T-cell (primary cell): ENCODE measurements at places on chromosomes 7 and 10. TPM values are rescaled to one million over a fixed set of nuclear protein-coding genes. Genes with fewer than 3 reads are reported as not detected.

GRCh38 chr7:46178661-46179060 is 257.6 kb upstream of the IGFBP3 start:
- no peak overlapping the region for H3K27ac ChIP-seq
- no peaks in the 10 kb centered on the region for H3K4me1 ChIP-seq
- H3K4me3 ChIP-seq, result no peak overlapping the region
- H3K27me3 ChIP-seq, result no peaks in the 10 kb centered on the region

- no peaks in the 10 kb centered on the region for H3K4me1 ChIP-seq
- no peak overlapping the region for H3K27ac ChIP-seq
- no peaks in the 10 kb centered on the region for H3K36me3 ChIP-seq
- no peak overlapping the region for H3K4me3 ChIP-seq
- no peaks in the 10 kb centered on the region for H3K27me3 ChIP-seq
Measured at GRCh38 chr7:137791930-137792329, 54.8 kb downstream of the DGKI start.

PRSS1 gene
- total RNA-seq, result 23.7 TPM

GRCh38 chr10:82211346-82211745 is 336.4 kb downstream of the NRG3 start:
- no peak overlapping the region for H3K27ac ChIP-seq
- no peak for DNase-seq
- no peaks in the 10 kb centered on the region for H3K27me3 ChIP-seq
- no peaks in the 10 kb centered on the region for H3K4me1 ChIP-seq

- H3K4me1 ChIP-seq, result peaks cover 8% of the 10 kb centered on the region
- no peak for DNase-seq
- no peaks in the 10 kb centered on the region for H3K36me3 ChIP-seq
- no peak overlapping the region for H3K4me3 ChIP-seq
- no peak overlapping the region for H3K27ac ChIP-seq
Measured at GRCh38 chr7:149885191-149886017, 11.6 kb downstream of the ATP6V0E2 start.

GRCh38 chr10:26464632-26465280 is 26.6 kb downstream of the APBB1IP start:
- H3K27ac ChIP-seq, result peak overlapping the region; percentile 0
- peaks cover 64% of the 10 kb centered on the region for H3K4me1 ChIP-seq
- H3K27me3 ChIP-seq, result no peaks in the 10 kb centered on the region
- DNase-seq, result no peak

DNA sequence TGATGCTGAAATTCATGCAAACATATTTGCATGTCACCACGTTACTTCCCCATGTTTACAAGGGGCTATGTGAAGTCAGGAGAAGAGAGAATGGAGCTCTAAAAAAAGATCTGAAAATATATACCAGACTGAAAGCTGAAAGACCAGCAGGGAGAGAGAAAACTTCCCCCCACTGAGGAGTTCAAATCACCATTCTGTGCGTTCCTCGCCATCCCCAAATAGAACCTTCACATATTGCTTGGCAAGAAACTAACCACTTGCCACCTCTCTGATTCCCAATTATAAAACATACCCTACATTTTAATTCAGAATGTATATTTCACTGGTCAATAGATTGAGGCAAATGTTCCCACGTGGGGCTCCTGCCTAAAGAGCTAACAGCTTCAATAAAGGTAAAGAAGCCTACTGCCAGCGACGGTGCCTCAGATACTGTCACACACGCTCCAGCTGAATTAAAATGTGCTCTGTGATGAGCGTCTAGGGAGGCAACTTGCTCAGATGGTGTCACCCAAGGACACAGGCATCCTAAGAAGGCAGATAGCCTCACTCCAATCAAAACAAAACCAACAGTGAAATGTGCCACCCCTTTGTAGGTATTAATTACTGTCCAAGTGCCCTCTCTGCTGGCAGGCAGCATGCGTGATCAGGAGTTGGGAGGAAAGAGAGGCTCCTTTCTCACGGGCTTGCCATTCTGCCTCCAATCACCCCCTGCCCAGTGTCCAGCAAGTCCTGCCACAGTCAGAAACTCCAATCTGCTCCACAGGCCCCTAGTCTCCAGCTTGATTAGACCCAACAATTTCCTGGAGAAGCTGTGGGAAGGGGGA is 298.2 kb downstream of the GRID1 start:
- DNase-seq, result no peak
- H3K27me3 ChIP-seq, result peaks cover 18% of the 10 kb centered on the region
- no peak overlapping the region for H3K4me3 ChIP-seq
- H3K27ac ChIP-seq, result no peak overlapping the region

DNA sequence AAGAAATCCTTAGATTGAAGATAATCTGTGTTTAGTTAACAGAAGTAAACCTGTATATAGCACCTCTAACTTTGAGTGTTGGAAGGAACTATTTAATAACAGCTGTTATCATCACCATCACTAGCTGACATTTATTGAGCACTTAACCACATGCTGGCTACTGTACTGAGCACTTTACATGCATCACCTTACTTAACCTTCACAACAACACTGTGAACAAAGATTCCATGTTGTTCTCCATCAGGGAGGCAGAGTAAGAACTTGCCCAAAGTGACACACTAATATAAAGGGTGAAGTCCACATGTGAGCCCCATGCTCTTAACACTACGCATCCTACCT is 182.2 kb downstream of the ST7 start:
- H3K4me3 ChIP-seq, result no peak overlapping the region
- H3K36me3 ChIP-seq, result no peaks in the 10 kb centered on the region
- no peaks in the 10 kb centered on the region for H3K4me1 ChIP-seq
- no peak for DNase-seq
- H3K27me3 ChIP-seq, result no peaks in the 10 kb centered on the region
